ENCODE measurements at places on chromosomes 1 and 21.
A peak's percentile ranks its signal among the peaks of the same experiment; 100 is the strongest.

DNA sequence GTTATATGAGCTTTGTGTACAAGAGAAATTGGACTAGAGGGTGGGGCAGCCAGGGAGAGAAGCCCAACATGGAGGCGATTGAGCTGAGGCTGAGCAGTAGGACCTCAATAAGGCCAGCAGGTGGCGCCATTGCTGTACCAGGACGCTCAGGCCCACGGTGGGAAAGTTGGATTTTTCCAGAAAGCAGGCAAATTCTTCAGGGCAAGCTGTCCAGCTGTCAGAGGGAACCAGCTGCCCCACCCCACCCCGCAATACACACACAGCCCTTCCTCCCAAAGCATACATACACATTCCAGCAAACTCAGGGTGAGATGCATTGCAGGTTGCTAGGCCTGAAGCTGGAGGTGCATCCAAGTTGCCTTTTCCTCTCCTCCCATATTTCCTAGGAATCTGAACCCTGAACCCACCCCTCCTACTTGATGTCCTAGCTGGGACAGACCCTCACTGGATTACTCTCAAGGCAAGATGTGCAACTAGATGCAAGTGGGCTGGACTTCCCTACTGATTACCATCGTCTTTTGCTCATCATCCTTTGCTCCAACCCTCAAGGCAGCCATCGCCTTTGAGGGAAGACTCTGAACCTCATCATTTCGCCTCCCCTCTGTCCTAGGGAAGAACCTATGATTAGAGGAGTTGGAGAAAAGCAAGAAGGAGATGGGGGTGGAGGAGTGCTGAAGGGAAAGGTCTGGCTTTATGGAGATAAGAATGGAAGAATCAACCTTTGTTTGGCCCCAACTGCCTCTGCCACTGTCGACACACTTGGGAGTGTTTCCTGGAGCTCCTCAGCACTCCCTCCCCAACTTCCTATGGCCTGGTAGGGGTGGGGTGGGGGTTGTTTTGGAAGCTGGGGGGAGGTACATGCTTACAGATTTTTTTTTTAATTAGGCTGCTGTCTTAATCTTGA, 25.5 kb downstream of the CD34 start:
- DNase-seq = peak; percentile 88

GRCh38 chr1:196372896-196373536, 235.2 kb downstream of the KCNT2 start:
- DNase-seq = no peak

DNA sequence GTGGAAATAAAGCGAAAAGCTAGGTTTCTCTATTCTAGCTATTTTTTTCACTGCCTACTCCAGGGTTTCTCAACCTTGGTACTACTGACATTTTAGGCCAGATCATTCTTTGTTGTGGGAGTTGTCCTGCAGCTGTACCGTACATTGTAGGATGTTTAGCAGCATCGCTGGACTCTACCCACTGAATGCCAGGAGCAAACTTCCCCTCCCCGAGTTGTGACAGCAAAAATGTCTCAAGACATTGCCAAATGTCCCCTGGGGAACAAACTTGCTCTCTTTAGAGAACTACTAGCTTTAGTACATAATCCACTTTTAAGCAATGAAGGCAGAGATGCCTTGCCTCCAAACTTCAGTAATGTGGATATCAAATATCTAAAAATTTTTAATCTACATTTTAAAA, 122.8 kb downstream of the PLPPR5 start:
- DNase-seq = no peak

DNA sequence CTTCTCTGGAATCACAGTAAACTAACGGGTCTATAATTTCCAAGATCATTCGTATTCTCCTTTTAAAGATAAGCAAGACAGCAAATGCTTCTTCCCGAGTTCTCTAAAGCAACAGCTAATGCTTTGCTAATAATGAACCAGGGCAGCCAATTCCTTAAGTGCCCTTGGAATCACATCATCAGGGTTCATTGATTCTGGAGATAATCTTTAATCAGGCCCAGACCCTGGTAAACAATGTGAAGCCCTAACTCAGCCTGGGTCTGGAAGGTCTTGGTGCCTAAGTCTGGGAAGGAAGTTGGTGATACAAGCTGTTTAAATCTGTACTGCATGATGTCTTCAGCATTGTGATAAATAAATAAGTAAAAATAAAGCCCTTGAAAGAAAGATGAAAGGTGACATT, 18.4 kb downstream of the ERI3 start:
- DNase-seq = no peak

DNA sequence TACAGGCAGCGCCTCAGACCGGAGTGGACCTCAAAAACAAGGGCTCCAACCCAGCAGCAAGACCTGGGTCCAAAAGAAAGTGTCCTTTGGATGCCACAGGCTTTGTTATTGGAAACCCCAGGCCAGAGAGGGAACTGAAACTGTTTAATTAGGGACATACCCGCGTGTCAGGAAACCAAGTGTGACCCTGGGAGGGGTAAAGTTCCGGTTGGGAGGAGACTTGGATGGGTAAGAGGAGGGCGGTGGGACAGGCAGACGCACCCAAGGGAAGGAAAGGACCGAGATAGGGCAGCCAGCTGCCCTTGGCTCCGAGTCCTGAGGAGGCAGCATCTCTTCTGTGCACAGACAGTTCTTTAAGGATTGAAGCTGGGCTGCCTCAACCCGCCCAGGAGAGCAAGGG, 71.4 kb downstream of the CDC7 start:
- no peak for DNase-seq

DNA sequence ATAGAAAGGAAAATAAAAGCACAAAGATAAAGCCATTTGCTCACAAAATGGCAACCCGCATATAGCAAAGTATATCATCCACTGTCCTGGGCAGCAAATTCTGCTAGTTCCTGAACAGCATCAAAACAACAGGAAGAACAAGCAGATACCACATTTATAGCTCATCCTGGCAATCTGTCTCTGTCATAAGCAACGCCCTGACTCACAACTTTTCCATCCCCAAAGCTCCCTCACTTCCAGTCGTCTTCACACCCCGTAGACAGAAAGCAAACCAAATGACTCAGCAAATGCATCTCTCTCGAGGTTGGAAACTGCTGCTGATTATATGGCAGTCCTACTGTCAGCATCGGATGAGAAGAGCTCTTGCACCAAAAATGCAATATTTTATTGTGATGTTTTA, 65.8 kb downstream of the AK5 start:
- no peak for DNase-seq

DNA sequence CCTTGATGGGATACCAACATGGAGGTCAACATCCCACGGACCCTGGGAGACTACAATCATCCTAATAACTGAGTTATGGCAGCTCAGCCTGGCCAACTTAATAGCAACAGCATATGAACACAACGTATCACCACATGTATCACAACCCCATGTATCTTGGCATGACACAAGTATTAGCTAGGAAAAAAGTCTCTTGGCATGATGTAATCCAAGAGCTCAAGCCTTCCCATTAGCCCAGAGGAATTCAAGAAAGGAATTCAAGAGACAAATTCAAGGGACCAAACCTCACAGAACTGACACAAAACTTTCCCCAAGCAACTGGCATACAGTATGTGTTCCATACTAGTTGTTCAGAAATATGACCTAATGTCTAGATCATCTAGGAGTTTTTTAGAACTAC, 100.9 kb upstream of the HMGB4 start:
- DNase-seq = no peak

- no peak for DNase-seq
Observed at GRCh38 chr1:169371404-169371803, 3.4 kb downstream of the BLZF1 start.

DNA sequence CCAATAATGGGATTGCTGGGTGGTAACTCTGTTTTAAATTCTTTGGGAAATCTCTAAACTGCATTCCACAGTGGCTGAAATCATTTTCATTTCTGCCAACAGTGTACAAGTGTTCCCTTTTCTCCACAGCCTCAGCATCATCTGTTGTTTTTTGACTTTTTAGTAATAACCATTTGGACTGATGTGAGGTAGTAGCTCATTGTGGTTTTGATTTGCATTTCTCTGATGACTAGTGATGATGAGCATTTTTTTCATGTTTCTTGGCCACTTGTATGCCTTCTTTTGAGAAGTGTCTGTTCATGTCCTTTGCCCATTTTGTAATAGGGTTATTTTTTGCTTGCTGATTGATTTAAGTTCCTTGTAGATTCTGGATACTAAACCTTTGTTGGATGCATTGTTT, 131.9 kb upstream of the B3GALT2 start:
- DNase-seq = no peak

- no peak for DNase-seq
Observed at GRCh38 chr1:29629401-29629800, 393.1 kb downstream of the PTPRU start.

DNA sequence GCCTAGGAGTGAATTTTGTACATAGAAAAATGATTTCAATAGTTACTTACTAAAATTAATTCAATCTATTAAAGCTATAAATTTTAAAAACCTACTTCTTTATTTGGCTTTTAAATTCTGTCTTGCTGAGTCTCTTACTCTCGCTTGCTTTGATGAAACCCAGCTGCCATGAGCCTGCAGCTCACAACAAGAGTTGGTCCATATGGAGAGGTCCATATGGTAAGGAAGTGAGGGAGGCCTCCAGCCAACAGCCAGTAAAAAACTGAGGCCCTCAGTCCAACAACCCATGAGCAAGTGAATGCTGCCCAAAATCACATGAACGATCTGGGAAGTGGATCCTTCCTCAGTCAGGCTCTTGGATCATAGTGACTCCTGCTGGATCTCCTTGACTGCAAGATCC, 89.9 kb upstream of the CXADR start:
- DNase-seq = no peak

GRCh38 chr1:209988706-209989105, 50.7 kb downstream of the SYT14 start:
- DNase-seq = no peak

Data from activated effector memory CD4-positive, alpha-beta T cell treated with anti-CD3 and anti-CD28 coated beads, Interleukin-2, amount 50 U/mL, for 16 hours (primary cell).